ENCODE measurements at places on chromosomes 6 and 20.

- DNase-seq = no peak
Measured at GRCh38 chr20:46359233-46359751, 47.1 kb downstream of the ELMO2 start.

DNA sequence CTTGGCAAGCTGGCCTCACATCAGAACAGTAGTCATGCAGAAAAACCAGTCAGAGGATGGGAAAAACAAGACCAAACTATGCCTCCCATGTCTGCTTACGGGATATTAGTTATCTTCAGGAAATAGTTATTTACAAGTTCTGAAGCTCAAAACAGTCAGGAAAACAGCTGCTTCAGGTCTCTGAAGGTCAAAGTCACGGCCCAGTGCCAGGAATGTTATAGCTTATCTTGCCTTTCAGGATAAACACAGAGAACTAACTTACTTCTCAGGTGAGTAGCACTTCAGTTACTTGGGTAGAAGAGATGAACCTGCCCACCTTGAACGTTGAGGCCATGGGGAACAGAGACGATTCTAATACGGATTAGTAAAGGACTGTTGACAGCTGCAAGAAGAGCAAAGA is 310.7 kb downstream of the KIF16B start:
- DNase-seq = no peak

DNA sequence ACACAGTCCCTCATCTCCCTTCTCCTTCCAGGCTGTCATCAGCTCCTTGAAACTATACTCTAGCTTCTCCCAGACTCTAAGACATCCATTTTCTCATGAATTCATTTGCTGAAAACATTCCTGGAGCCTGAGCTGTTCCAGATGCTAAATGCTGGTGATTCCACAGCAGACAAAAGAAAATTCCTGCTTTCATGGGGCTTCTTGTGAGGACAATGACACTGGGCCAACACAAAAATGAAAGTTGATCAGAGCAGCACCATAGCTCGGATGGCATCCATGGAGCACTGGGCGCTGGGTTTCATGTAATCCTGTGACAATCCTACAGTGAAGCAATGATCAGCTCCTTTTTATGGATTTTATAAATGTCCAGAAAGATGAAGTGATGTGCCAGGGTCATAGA is 47.4 kb upstream of the STX16 start:
- DNase-seq = no peak

DNA sequence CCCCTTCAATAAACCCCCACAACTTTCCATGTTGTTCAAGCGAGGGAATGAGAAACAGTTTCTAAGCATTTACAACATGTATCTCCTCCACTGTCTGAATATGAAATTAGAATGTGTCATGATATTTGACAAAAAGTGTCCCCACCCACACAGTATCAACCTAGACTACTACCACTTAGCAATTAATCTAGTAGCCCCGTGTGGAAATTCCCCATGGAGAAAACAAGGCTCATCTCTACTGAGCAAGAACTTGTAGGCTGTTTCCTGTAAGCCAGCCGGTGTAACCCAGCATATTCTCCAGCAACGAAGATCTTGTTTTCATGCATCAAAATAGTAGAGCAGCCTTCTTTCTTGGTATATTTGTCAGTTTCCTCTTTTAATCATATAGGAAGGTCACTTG is 115.0 kb downstream of the IRF4 start:
- DNase-seq = no peak

DNA sequence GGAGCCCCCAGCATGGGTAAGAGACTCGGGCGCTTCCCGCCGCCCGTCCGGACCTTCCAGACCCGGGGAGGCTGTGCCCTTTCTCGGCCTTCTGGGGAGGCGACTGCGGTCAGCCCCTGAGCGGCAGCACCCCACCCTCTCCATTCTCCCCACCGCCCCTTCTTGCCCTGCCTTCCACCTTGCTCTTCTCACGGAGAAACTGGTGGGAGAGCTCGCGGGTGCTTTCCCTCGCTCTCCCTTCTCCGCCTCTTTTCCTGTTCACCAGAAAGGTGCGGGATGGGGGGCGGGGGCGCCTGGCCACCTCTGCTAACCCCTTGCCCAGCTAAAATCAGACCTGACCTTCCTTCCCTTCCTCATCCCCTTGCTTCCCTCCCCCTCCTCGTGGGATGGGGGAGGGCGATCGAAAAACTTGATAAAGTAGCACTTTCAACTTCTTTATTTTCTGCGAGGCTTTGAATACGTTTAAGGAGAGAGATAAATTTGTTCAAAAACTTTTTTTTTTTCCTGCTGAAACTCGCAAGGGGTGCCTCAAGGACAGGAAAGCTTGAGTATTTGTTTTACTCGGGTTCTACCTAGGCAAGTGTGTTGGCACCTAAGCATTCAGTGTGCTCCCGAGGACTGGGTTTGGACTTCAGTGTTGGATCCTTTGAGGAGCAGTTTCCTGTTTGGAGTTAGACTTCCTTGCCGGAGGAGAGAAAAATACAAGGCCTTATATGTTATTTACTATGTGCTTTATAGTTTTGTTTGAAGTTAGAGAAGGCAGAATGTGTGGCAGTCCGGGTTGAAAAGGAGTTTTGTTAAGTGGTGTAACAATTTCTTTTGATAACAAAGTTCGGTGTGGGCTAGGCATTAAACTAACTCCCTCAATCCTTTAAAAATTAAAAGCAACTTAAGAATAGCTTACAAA is 897 bp downstream of the CD2AP start:
- DNase-seq = no peak

GRCh38 chr6:166627875-166628801 is 1.1 kb upstream of the RPS6KA2 start:
- DNase-seq = no peak

GRCh38 chr6:57301757-57302156 is 15.7 kb upstream of the PRIM2 start:
- no peak for DNase-seq

DNA sequence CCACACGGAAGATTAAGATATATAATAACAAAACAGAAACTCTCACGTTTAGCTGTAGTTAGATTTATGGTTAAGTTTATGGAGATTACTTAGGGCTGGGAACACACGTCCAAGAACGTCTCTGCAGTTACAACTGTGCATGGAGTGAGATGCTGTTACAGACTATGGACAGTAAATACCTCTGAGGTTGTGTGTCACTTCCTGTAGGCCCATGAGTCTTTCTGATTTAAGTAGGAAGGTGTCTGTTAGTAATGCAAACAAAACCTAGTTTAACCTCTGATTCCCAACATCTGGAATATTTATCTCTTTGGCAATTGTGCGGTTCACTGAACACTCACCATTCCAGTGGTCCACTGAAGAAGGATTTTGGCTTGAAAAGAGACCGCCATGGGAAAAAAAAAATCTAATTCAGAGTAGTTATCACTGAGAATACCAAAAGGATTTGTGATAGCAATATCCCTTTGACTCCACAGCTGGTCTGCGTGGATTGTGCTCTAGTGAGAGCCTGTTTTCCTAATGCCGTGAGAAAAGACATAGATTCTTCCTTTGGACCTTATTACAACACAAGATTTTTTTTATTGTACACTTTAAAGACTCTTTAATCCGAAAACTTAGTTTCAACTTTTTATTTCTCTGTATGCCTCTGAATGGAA is 478.2 kb upstream of the CITED2 start:
- DNase-seq = no peak

- no peak for DNase-seq
Measured at GRCh38 chr20:1341561-1342265, 12.8 kb upstream of the SDCBP2 start.

- no peak for DNase-seq
Measured at GRCh38 chr6:35062676-35063574, 78.2 kb downstream of the TCP11 start.

GRCh38 chr6:3077430-3077829 is 9.1 kb downstream of the RIPK1 start:
- DNase-seq = no peak

GRCh38 chr20:57161478-57162361 is 104.7 kb downstream of the BMP7 start:
- no peak for DNase-seq

- no peak for DNase-seq
Measured at GRCh38 chr20:57130160-57130772, 136.2 kb downstream of the BMP7 start.

DNA sequence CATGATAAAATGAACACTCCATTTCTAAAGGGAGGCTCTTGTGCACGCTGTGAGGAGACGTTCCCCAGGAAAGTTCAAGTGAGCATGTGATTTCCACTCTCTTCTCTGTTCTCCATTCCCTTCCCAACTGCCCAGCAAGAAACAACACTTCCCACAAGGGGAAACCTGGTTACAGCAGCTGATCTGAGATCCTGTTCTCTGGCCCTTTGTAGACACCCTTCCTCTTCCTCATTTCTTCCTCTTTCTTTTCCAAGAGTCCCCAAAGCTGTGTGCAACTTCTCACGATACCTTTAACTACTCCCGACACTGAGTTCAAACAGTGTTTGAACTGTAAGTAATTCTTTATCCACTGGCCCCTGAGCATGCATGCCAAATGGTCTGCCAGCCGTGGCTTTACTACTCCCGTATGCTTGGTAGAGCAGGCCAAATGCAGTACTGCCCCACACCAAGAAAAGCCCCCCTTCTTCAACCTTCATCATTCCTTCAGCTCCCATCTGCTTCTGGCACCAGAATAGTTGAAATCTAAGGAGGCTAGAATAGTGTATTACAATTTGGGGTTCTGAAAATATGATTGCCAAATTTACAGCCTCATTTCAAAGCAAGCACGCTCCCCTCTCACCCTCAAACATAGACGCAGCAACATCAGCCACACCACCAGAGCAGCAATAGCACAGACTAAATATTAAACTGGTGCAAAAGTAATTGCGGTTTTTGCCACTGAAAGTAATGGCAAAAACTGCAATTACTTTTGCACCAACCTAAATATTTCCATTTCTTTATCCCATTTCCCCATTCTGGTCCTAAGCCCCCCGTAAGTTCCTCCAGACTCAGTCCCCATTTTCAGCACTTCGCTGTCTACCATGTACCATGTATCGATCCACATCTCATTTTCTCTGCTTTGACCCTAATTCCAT is 4.3 kb downstream of the HLA-DMB start:
- no peak for DNase-seq

- DNase-seq = no peak
Measured at GRCh38 chr6:118216751-118217150, 309.7 kb downstream of the SLC35F1 start.

DNA sequence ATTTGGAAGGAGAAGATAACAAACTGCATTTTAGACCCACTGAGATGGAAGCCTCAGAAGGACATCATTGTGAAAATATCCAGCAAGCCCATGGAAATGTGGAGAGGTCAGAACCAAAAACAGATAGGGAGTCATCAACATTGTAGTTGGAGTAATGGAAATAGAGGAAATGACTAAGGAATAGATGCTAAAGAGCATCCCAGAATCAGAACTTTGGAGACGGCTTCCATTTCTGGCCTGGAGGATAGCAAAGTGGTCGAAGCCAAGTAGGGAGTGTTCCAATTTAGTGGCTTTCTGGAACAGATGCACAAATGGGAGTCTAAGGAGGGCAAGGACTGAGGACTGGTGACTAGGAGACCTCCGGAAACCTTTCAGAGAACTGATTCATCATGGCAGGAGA is 3.6 kb downstream of the BEND6 start:
- DNase-seq = no peak

DNA sequence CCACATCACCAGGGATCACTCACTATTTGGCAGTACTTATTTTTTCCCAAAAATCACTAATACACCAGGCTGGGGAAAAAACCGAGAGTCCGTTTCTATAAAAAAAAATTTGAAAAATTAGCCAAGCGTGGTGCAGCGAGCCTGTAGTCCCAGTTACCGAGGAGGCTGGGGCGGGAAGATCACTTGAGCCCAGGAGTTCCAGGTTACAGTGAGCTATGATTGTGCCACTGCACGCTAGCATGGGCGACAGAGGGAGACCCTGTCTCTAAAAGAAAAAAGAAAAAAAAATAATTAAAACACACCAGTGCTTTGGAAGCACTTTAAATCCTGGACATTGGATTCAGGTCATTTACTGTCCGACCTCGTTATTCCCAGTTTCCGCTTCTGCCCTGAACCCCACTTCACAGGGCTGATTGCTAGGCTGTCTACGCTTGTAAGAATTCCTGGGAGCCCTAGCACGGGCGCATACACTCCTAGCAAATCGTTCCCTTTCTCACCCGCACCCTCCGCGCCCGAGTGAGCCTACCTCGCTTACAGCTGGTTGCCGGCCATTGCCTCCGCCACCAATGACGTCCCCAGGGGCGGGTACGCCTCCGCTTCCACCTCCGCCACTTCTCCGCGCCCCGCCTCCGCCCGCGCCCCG is at the start of gene TPMT:
TPMT (minus strand) TSS at position 571 of the 643 bp plus-strand sequence. CDS start 5,950 bp downstream, outside the sequence.
- DNase-seq = peak; percentile 84

- DNase-seq = no peak
Measured at GRCh38 chr20:36207602-36208001, 28.7 kb upstream of the AAR2 start.

DNA sequence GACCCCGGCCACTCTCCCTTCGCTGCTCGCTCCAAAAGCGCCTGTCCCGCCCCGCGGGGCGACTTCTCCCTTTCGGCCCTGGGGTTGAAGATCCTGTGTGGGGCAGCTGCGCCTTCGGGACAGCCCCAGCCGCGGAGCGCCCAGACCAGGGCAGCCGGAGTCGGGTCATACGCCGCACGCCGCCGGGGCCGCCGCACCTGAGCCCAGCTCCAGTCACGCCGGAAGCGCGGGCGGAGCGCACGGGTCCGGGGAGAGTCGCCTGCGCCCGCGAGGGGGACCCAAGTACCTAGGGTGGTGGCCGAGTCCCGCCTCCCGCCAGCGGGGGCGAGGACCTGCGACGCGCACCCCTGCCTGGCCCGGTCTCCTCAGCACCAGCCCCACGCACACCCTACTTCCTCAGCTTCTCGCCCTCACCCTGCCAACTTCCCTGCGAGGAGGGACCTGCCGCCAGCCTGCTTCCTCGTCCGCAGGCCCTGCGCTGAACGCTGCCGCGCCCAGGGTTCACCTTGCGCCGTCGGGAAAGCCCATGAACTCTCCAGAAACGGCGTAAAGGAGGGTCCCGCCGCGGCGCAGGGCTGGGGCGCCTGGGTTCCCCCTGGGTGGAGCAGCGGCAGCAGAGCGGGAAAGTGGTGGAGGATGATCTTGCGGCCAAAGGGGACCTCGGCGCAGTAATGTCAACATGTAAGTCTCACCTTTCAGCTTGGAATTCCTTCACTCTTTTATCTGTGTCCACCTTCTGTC is at the start of gene ADGRG6:
ADGRG6 (plus strand) TSS at position 357 of the 741 bp plus-strand sequence; CDS start at position 680, 323 bp downstream.
- no peak for DNase-seq

GRCh38 chr6:30883685-30884520 is at the start of gene DDR1:
TSS of gene DDR1 (plus strand) at chr6:30884519. CDS start at chr6:30888730, 4,211 bp downstream.
- DNase-seq = no peak

GRCh38 chr6:82237013-82237412 is 10.5 kb downstream of the IBTK start:
- no peak for DNase-seq

DNA sequence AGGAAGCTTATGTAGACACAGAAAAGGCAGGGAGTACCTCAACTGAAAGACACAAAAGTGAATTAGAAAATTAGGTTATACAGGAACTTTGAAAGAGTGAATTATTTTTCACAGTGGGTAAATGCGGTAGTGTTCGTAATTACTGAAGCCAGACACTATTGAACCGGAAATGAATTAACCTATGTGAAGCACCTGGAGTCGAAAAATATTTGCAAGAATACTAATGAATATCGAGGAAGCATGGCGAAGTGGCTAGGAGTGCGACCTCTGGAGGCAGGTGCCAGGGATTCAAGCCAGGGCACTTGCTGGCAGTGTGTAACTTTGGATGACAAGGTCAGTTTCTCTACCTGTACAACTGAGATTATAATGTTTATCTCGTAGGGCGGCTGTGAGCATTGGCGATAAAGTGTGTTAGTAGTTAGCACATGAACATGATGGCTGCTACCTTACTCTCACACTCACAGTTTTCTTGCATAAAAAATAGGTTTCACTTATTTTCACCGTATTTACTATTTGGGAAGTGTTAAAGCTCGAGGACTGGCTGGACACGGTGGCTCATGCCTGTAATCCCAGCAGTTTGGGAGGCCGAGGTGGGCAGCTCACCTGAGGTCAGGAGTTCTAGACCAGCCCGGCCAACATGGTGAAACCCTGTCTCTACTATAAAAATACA is 567 bp upstream of the SLC18B1 start:
- DNase-seq = no peak
